Activated CD8-positive, alpha-beta memory T cell treated with anti-CD3 and anti-CD28 coated beads, Interleukin-2, amount 10 ng/mL, durations not matched to agents 7 days and 5 days (primary cell): ENCODE measurements at places on chromosomes 1 and 21. TPM values are rescaled to one million over a fixed set of nuclear protein-coding genes. Genes with fewer than 3 reads are reported as not detected.

GRCh38 chr1:227734856-227735538 lies at the start of the genes JMJD4 and SNAP47:
JMJD4 (minus strand) TSS chr1:227735302; CDS start chr1:227735273, 29 bp downstream.
SNAP47 (plus strand) TSS chr1:227735435; CDS start chr1:227747737, 12,302 bp downstream.
- no peaks in the 10 kb centered on the region for H3K27me3 ChIP-seq
- peak within 1 kb of the TSS; percentile 89 for H3K4me3 ChIP-seq
- DNase-seq = peak; percentile 95
- H3K27ac ChIP-seq = peak within 1 kb of the TSS; percentile 87

ASTN1 gene
- not detected for total RNA-seq

HS2ST1 gene
- 13.9 TPM for total RNA-seq

PRELP gene
- not detected for total RNA-seq

DENND2D gene
- total RNA-seq = 187 TPM

DNA sequence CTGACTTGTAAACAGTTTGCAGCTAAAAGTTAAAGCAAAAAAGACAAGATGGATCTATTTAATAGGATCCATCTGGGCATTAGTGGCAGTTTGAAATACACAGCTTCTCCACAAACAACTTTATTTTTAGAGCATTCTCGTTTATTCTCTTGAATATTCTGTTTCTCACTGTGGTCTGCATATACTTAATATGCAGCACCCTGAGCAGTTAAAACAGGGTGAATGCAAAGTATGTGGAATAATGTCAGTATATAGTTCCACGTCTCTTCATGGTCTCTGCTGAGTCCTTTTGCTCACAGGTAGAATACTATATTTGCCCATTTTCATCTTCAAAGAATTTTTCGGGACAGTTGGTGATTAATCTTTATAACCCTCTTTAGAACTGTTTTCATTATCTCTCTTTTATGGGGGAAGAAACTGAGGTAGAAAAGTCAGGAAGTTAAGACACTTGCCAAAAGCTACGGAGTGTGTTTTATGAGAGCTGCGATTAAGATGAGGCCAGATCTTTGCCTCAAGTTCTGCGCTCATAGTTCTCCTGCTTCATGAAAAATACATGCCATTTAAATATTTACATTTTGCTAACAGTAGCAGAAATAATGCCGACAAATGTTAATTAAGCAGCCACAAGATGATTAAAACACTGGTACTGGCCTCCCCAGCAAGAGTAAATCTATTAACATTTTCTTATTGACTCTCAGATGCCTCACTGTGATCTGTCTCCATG lies 115.6 kb downstream of the PTBP2 start:
- H3K4me3 ChIP-seq = no peak overlapping the region
- no peaks in the 10 kb centered on the region for H3K4me1 ChIP-seq
- no peak for DNase-seq
- no peaks in the 10 kb centered on the region for H3K27me3 ChIP-seq
- H3K36me3 ChIP-seq = no peaks in the 10 kb centered on the region
- H3K27ac ChIP-seq = no peak overlapping the region

RGS8 gene
- total RNA-seq = not detected

- DNase-seq = peak; percentile 73
- peaks cover 5% of the 10 kb centered on the region for H3K36me3 ChIP-seq
- peak overlapping the region; percentile 30 for H3K27ac ChIP-seq
These were observed 5.1 kb upstream of the HES4 start for GRCh38 chr1:1004780-1005697.

- no peak overlapping the region for H3K4me3 ChIP-seq
- peaks cover 16% of the 10 kb centered on the region for H3K4me1 ChIP-seq
- H3K36me3 ChIP-seq = peaks cover under 1% of the 10 kb centered on the region
- no peaks in the 10 kb centered on the region for H3K27me3 ChIP-seq
- peak overlapping the region; percentile 52 for H3K27ac ChIP-seq
These were observed 83.8 kb upstream of the HOOK1 start for GRCh38 chr1:59730759-59731478.

IL22RA1 gene
- 0.15 TPM for total RNA-seq

ALDH9A1 gene
- total RNA-seq = 45.2 TPM

TBX15 gene
- total RNA-seq = not detected

DNA sequence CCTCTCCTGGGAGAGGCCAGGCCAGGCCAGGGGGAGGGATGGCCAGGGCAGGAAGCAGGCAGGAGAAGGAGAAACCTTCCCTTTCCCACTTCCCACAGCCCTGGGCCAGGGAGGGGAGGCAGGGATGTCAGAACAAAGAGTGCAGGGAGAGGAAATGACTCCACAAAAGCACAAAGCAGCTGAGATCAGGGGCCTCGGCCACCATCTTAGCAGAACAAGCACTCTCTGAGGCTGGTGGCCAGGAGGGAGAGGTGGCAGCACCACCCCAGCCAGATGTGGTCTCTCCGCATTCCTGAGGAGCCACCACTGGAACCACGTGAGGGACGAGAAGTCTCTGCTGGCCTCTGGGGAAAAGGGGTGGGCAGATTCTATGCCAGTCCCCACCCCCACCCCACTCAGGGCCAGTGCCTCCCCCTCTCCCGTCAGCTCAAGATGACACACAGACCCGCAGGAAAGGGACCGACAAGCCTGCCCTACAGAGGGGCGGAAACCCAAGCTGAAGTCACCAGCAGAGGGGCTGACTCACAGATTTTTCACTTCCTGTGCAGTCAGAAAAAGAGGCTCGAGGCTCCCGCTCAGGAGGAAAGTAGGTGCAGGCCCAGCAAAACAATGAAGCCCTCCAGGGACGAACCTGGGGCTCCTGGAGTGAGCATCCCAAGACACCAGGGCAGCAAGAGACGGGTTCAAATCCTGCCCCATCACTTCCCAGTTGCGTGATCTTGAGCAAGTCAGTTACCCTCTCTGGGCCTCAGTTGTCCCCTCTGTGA lies 24.1 kb upstream of the ALDH4A1 start:
- H3K36me3 ChIP-seq = peaks cover 2% of the 10 kb centered on the region
- peak overlapping the region; percentile 99 for H3K27ac ChIP-seq
- peak; percentile 96 for DNase-seq
- peaks cover 66% of the 10 kb centered on the region for H3K4me1 ChIP-seq

GRCh38 chr1:52305417-52306226 lies 60.4 kb downstream of the CC2D1B start:
- no peak overlapping the region for H3K4me3 ChIP-seq
- H3K36me3 ChIP-seq = no peaks in the 10 kb centered on the region

GRCh38 chr1:19079541-19080472 lies 123.3 kb upstream of the IFFO2 start:
- H3K36me3 ChIP-seq = peaks cover 59% of the 10 kb centered on the region
- peaks cover 15% of the 10 kb centered on the region for H3K4me1 ChIP-seq
- H3K27me3 ChIP-seq = no peaks in the 10 kb centered on the region
- H3K27ac ChIP-seq = no peak overlapping the region

DNA sequence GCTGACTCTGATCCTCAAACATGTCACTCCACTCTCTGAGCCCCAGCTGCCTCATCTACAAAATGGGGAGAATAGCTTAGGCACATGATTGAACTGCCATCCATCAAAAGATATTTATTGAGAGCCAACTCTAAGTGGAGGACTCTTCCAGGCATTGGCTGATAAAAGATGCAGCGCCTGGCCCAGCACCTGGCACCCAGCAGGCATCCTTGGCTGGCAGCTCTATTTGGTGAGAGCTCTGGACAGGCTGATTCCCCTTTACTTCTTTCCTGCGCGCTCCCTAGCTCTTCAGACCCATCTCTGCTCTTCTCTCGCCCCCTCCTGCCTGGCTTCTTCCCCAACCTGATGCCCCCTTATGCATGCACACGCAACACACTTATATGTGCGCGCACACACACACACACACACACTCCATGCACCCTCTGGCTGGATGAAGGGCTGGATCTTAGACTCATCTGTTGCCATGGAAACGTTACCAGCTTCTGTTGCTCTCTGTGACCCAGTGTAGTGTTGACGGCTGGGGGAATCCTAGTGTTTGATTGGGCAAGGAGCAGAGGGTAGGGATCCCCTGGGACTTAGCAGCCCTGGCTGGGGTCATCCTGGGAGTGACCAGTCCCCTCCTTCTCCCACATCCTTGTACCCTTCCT lies 49.3 kb downstream of the VWA5B1 start:
- no peak overlapping the region for H3K27ac ChIP-seq
- H3K36me3 ChIP-seq = no peaks in the 10 kb centered on the region
- DNase-seq = no peak
- peaks cover 32% of the 10 kb centered on the region for H3K27me3 ChIP-seq
